ENCODE measurements at places on chromosomes 7 and 10.

GRCh38 chr10:126519185-126519584 lies 130.9 kb upstream of the ADAM12 start:
- no peak for DNase-seq

DNA sequence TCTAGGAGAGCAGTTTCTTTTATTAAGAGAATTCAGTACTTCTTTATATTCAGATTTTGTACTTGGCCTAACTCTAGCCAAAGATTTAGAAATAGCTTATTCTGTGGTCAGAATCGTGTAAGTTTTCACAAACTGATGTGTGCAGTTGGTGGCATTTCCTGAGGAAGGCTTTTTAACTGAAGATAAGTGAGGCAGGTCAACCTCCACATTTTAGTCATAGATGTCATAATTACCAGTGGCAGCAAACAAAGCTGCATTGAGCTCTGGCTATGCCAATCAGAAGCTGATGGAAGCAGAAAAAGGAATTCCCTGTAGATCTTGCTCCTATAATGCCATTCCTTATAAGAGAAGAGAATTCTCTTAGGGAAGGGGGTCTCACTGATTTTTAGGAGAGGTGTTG lies 141.3 kb upstream of the SP8 start:
- no peak for DNase-seq

DNA sequence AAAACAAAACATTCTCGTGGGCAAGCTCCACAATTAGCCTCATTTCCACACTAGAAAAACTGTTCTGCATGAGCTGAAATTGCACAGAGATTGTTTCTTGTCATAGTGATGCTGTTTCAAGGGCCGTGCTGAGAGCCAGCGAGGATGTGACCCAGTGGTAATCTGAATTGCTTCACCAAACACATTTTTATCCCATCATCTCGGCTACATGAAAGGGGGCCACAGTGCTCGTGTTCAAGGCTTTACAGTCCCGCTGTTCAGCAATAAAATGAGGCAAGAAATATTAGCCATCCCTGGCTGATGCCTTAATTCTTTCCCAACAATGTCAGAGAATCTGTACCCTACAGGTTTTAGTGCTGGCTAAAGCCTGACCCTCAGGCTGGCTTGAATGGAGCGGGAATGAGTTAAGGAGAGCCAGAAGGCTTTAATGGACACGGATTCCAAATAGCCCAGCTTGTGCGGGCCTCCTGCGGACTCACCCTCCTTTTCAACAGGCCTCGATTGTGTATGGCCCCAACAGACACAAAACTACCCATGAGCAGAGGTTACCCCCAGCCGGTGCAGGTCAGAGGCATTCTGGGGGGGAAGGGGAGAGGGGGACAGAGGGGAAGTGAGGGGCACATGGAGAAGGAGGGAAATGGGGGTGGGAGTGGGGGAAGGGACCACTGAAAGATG lies 2.0 kb upstream of the GDF10 start:
- no peak for DNase-seq

GRCh38 chr10:19874791-19875190 lies 58.6 kb downstream of the PLXDC2 start:
- DNase-seq: no peak

DNA sequence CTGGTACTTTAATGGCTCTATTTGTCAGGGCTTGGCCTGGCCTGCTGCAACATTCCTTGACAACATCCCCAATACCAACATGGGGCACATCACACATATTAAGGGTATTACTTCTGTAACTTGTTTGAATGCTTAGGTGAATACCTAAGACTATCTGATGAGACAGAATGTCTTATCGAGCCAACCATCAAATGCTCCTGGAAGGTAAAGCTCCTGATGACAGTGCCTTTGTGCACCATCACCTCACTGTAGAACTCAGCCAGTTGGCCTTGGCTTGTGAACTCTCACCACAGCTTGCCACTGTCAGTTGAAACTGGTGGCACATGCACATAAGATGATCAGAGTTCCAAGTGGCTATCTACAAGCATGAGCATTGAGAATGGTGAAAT lies 3.7 kb upstream of the MYO1G start:
- no peak for DNase-seq

DNA sequence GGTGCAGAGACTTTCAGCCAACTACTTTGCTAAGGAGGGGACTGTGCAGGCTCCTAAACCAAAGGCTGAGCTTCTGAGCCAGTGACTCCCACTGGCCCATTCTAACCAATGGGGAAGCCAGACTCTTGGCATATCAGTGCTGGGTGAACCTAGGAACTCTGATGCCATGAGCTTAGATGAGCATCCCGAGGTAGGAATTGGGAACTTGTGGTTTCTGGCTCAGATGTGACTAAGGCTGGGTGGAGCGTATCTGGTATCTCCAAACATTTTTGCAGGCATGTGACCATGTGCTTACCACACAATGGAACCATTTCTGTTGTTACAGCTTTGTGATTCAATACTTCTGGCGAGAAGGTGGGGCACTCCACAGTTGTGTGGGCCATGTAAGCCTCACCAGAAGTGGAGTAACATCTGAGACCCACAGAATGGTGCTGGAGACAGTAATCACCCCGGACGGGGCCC lies 2.5 kb upstream of the AVPI1 start:
- no peak for DNase-seq

Measured in NCI-H526 treated with DMSO at 0.1 percent for 48 hours (cell line).